ENCODE measurements at places on chromosomes 5 and 9.

DNA sequence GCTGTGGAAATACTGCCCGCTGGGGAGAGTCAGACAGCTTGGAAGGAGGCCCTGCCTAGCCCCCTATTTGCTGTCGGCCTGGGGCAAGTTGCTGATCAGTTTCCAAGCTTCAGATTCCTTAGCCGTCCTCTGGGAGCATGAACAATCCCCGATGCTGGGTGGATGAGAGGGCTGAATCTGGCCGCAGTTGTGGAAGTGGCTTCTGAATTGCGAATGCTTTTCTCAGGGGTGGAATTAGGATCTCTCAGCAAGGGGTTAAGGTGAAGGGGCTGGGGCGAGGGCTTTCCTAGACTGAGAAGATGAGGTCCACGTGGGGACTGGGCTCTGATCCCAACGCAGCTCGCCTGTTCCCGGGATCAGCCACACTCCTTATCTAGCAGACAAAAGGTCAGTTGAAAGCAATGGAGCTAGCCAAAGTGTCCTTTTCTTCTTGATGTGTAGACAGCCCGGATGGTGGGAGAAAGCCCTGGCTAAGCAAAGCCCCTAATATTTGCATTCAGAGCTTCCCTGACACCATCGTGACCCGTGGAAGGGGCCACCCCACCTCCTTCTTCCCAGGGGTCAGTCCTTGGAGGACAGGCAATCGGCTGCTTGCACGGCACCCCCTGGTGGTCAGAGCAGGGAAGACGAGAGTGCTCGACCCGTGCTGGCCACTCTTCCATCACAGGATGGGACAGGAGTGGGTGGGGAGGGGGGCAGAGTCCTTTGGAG, 54.9 kb downstream of the COL15A1 start:
- DNase-seq, result peak; percentile 53

DNA sequence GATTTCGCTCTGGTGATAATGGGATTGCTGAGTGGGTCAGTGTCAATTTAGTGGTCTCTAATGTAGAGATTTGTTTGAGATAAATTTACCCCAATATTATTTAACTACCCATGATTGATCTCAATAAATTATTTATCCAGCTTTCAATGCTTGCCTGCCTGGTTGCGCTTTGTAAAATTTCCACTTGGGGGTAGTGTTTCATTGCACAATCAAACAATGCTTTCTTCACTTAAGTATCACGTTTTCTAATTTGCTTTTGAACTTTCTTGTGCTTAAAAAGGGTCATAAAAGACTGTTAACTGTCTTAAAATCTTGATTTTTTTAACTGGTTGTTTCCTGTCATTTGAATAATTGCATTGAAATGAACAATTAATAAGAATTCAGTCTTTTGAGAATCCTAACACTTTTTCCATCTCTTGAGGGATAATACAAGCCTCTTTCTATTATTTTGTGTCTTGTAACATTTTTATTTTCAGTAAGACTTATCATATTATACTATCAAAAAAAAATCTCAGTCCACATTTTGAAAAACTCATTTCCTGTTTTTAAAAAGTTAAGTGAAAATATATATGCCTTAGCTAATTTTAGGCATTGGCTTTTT, 18.7 kb downstream of the HSD17B4 start:
- no peak for DNase-seq

GRCh38 chr5:174911118-174911517, 186.7 kb downstream of the MSX2 start:
- no peak for DNase-seq

GRCh38 chr9:105047742-105048041, 119.7 kb upstream of the ABCA1 start:
- no peak for DNase-seq

- no peak for DNase-seq
Measured at GRCh38 chr9:87199278-87199677, 252.0 kb upstream of the GAS1 start.

- no peak for DNase-seq
Measured at GRCh38 chr9:123686131-123686828, 243.6 kb downstream of the DENND1A start.

- no peak for DNase-seq
Measured at GRCh38 chr5:138111937-138112336, 27.3 kb downstream of the NME5 start.

DNA sequence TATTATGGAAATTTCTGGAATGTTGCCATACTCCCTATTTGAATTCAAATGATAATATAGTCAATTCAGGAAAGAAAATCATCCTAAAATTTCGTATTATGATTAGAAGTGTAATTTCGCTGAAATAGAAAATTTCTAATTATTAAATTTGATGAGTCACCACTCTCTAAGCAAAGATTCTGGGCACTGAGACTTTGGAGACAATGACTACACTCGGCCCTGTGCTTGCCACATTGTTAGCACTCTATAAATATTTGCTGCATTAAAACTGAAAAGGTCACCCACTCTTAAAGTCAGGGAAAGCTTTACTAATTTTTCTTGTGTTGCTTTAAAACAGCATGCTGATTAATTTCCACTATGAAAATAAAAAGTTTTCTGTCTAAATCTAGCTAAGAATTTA, 240.3 kb downstream of the TLE4 start:
- no peak for DNase-seq

GRCh38 chr9:32292611-32293010, 91.8 kb upstream of the ACO1 start:
- no peak for DNase-seq
